ENCODE measurements at places on chromosomes 3 and 15.

- peak; percentile 37 for DNase-seq
Measured at GRCh38 chr3:11096266-11097139, 57.8 kb upstream of the HRH1 start.

- no peak for DNase-seq
Measured at GRCh38 chr3:108564564-108564963, 24.7 kb downstream of the CIP2A start.

DNA sequence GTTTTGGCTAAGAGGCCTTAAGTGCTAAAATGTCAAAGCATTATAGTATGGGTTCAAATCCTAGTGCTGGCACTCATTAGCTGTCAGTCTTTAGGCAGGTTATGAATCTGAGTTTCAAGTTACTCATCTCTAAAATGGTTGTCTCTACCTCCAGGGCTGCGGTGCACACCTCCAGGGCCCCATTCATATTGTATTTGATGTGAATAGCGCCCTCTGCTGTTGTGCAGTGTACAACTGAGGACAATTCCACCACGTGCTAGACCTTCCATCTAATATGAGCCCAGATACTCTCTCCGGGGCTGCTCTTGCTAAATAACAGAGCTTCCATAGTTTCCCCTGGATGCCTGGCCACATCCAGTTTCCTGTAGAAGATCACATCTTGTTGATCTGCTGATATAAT lies 54.3 kb downstream of the OXNAD1 start:
- no peak for DNase-seq

GRCh38 chr15:85722374-85723152 lies 72.2 kb downstream of the KLHL25 start:
- no peak for DNase-seq

- DNase-seq: no peak
Measured at GRCh38 chr3:64617610-64618009, 70.2 kb downstream of the ADAMTS9 start.

- DNase-seq: no peak
Measured at GRCh38 chr15:74951006-74951405, 5.6 kb downstream of the RPP25 start.

DNA sequence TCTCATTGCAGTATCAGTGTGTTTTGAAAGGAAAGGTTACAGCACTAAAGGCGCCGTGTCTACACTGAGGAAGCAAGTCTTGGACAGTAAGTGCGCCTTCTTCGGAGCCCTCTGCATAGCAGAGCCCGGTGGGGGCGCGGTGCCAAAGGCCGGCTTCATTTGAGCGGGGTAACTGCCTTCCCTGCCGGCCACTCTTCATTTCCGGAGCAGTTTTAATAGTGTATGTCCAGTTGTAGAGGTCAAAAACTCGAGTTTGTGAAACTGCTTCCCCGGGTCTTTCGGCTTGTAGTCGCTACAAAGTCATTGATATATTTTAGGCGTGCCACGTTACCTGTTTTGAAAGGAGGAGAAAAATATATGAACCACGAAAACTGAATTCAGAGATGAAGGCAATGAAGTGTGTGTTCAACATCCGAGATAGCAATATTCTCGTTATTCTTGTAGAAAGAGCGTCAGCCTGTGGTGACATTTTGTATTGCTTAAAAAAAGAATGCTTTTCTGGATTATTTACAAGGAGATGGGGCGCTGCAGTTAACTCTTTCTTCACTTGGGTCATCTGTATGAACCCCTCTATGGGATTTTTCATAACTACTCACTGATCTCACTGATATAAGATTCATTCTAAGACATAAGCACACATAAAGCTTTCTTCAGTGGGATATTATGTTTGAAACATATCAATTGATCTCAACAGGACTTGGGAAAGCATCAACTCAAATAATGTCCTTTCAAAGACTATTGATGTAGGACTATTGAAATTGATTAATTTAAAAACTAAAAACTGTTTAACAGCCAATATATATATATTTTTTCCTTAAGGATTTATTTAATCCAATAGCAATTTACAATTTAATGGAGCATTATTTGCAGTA lies 3.0 kb downstream of the ALCAM start:
- DNase-seq: peak; percentile 59

GRCh38 chr15:52257734-52258062 lies 37.9 kb downstream of the MYO5C start:
- peak; percentile 61 for DNase-seq

GRCh38 chr15:100812802-100813201 lies 66.8 kb upstream of the ALDH1A3 start:
- DNase-seq: no peak

DNA sequence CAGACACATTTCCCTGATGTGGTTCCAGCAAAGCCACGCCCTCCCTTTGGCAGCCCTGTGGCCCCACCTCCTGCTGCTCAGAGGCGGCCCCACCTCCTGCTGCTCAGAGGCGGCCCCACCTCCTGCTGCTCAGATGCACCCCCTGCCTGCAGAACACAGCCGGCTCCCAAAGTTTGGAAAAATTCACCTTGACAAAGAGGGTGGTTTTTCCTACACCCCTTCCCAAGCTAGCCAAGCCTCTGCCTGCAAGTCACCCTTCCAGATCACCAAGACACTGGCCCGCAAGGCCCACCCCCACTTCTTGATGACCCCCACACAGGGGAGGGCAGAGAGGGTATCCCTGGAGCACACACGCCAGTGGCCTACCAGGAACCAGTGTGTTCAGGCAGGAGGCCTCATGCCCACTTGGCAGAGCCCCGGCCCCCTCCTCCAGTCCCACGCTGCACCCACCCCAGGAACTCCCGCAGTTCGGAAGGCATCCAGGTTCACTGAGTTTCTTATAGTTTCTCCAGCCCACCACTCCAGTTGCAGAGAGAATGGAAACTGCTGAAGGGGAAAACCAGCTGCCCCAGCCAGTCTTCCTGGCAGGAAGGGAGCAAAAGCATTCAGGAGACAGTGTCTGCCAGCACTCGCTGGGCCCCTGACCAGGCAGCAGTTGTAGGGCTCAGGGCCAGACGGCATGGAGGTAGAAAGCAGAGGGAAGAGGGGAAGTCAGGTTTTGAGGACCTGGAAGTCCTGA lies 2.3 kb upstream of the HAPLN3 start:
- DNase-seq: peak; percentile 78

- no peak for DNase-seq
Measured at GRCh38 chr3:189301479-189301878, 129.7 kb downstream of the TPRG1 start.

DNA sequence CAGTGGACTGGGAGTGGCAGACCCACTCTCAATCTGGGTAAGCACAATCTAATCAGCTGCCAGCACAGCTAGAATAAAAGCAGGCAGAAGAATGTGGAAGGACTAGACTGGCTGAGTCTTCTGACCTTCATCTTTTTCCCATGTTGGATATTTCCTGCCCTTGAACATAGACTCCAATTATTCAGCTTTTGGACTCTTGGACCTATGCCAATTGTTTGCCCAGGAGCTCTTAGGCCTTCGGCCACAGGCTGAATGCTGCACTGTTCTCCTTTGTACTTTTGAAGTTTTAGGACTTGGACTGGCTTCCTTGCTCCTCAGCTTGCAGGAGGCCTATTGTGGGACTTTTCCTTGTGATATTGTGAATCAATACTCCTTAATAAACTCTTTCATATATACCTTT lies 477.7 kb upstream of the ZNF385D start:
- DNase-seq: no peak

- DNase-seq: no peak
Measured at GRCh38 chr15:93920204-93920603, 311.2 kb upstream of the MCTP2 start.

DNA sequence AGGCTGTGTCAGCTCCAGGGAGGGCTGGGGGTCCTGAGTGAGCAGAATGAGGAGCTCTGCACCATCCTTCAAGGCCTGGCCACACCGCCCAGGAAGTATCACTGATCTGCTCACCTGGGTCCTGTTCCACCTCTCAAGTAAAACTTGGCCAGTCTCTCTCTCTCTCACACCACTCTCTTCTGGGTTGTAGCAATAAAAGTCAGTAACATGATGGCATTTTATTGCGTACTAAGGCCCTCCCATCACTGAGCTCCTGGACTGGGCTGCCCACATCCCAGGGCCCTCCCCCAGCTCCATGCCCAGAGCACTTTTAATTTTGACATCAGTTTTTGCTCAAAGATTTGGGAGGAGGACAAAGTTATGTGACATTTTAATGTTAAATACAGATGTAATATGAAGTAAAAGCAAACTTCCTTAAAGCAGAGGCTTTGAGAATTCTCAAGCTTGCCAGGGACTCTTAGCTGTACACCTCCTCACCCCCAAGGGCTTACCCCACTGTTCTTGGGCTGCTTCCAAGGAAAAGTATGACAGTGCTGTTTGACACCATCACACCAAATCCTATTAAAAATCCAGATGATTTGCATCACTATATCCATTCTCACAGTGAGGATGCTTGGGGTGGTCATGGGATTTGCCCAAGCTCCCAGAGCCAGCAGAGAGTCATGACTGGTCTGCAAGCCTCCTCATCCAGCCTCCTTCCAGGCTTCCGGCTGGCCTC lies 105.1 kb upstream of the SLCO2A1 start:
- no peak for DNase-seq

DNA sequence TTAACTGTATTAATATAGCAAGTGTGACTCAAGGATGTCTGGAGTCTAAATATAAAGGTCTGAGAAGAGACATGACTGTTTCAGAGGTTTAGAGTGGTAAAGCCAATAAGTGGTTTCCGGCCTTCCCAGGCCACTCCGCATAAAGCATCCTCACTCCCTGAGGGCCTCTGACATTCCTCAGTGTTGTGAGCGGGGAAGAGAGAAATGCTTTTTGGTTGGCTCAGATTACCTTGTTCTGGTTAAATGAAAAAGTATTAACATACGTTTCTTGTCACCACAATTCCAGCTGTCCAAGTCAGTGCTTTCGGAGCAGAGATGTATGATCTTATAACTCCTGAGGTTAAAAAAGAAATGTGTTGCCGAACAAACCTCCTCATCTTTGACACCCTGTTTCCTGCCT lies 103.8 kb downstream of the RBMS3 start:
- no peak for DNase-seq

GRCh38 chr3:123656691-123657090 lies 71.8 kb upstream of the HACD2 start:
- no peak for DNase-seq

DNA sequence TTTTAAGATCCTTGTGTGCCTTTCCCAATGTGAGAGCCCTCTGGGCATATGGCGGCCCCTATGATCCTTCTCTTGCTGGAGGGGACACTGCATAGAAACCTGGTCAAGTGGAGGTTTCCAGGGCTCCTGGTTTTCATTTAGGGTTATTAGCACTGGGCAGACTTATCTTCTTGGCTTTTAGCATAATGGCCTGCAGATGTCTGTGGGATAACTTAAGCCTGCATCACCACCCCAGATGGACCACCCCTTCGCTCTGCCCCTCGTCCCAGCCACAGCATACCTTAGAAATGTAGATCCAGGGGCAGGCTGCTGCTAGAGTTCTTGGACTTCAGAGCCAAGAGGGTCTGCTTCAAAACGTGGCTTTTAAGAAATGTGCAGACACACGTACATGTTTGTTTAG lies 340.3 kb upstream of the CTDSPL start:
- DNase-seq: no peak

GRCh38 chr3:179606534-179607085 lies 2.0 kb downstream of the NDUFB5 start:
- DNase-seq: no peak

DNA sequence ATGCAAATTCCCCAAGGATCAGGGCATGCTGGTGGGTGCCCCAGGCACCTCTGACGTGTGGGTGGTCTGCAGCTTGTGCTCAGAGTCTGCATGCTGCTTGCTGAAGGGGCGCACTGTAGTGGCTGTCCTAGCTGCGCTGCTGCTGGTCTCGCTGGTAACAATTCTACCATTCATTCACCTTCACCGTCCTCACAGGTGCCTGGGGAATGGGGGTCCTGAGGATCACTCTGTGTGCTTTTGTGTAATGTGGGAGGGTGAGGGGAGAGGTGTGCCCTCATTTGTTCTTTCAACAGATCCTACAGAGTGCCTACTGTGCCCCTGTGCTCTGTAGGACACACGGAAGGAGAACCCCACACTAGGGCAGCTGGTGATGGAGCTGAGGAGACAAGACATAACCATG lies 2.1 kb upstream of the ITGA11 start:
- no peak for DNase-seq

DNA sequence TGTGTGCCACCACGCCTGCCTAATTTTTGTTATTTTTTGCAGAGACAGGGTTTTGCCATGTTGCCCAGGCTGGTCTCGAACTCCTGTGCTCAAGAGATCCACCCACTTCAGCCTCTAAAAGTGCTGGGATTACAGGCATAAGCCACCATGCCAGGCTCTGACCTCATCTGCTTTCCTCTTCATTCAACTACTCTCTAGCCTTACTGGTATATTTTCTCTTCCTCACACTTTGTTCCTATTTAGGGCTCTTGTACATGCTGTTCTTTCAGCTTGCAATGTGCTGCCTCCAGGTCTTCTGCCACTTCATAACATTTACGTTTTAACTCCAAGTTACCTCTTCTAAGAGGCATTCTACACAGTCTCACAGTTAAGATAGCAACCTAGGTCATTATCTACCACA lies 34.9 kb downstream of the PIK3CB start:
- DNase-seq: no peak

DNA sequence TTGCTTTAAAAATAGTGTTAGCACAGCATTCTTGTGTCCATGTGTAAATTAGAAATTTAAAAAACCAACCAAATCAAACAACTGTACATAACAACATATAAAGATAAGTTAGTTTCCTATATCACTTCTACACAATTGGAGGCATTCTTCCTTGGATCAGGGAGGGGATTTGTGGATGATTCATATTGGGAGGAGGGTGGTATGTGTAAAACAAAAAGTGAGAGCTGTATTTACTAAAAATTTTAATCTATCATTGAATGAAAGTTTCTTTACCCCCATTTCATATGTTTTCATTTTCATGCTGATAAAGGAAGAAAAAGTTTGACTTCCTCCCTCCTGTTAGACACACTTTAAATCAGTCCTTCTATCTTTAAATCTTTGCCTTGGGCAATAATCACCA lies 325.0 kb downstream of the SATB1 start:
- DNase-seq: no peak

GRCh38 chr3:8987645-8988383 lies 24.5 kb upstream of the RAD18 start:
- DNase-seq: no peak

DNA sequence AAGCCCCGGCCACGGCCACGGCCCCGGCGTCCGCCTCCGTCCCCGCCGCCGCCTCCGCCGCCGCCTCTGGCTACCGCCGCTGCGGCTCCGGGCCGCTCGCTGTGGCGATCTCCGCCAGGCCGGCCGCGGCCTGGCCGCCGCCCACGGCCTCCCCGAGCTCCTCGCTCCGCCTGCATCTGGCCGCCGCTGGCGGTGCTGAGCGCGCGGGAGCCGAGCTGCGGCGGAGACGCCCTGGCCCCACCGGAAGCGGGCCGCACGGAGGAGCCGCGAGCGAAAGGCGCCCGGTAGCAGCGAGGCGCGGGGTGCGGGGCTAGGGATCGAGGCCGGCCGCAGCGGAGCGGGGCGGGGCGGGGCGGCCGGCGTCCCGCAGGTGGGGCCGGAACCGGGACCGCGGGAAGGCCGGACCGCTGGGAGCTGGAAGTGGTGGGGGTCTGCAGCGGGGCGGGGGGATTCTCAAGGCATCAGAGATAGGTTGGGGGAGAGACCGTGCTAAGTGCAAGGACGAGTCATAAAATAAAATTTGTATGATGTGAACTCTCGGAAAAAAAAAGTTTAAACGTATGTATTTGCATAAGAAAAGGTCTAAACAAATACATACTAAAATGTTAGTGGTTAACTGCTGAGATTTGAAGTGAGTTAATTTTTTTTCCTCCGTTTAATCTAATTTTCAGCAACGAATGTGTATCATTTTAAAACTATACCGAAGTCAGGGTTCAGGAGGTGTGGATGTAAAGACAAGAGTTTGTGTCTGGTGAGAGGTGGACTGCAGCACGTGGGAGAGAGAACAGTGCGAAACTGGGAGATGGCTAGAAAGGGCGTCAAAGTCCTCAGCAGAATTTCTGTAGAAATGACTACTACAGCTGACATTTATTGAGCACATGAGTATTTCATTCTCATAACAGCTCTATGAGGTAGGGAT lies at the start of gene AVEN:
Gene AVEN, minus strand, starts transcription at position 334 of the 919 bp plus-strand sequence. Its CDS starts 158 bp downstream, at position 176.
- DNase-seq: peak; percentile 41

All from NCI-H2171 (cell line).